Endothelial cell of coronary artery (primary cell): ENCODE measurements at places on chromosomes 11 and 22. TPM values are rescaled to one million over a fixed set of nuclear protein-coding genes. Genes with fewer than 3 reads are reported as not detected.

DDB1 gene
- 274 and 319 TPM in 2 replicates for total RNA-seq

ADM gene
- 56.4 and 241 TPM in 2 replicates for total RNA-seq

CBLIF gene
- not detected in 2 replicates for total RNA-seq

OR8A1 gene
- not detected in 2 replicates for total RNA-seq

IGSF9B gene
- 0.09 TPM in 2 replicates for total RNA-seq

PTGDR2 gene
- total RNA-seq, result under 0.01 TPM in 1 of 2 replicates, not detected in the other

KDELR3 gene
- total RNA-seq, result 27.4 and 36.0 TPM in 2 replicates

DESI1 gene
- total RNA-seq, result 16.6 and 21.2 TPM in 2 replicates

F2 gene
- total RNA-seq, result 0.09 TPM in 1 of 2 replicates, not detected in the other

HYLS1 gene
- total RNA-seq, result 6.5 and 9.4 TPM in 2 replicates

OR8G5 gene
- total RNA-seq, result not detected in 2 replicates

ZNF214 gene
- 3.5 and 6.1 TPM in 2 replicates for total RNA-seq

CLP1 gene
- 21.7 and 22.6 TPM in 2 replicates for total RNA-seq

BARX2 gene
- total RNA-seq, result not detected in 2 replicates

TRIM66 gene
- 5.0 and 6.4 TPM in 2 replicates for total RNA-seq

FADS1 gene
- total RNA-seq, result 32.6 and 36.1 TPM in 2 replicates

PHF21B gene
- not detected in 2 replicates for total RNA-seq

CNIH2 gene
- 0.09 TPM in 2 replicates for total RNA-seq

ACRV1 gene
- total RNA-seq, result under 0.01 TPM in 1 of 2 replicates, not detected in the other

HOATZ gene
- total RNA-seq, result not detected in 2 replicates

CHRNA10 gene
- total RNA-seq, result 0.54 and 0.66 TPM in 2 replicates

DRICH1 gene
- 0.09 TPM in 1 of 2 replicates, not detected in the other for total RNA-seq

FGF19 gene
- not detected in 2 replicates for total RNA-seq

NPTXR gene
- total RNA-seq, result 0.18 and 0.47 TPM in 2 replicates

TMEM45B gene
- 0.18 TPM in 1 of 2 replicates, not detected in the other for total RNA-seq

C11orf97 gene
- not detected in 2 replicates for total RNA-seq
